SK-N-SH (cell line): ENCODE measurements at places on chromosomes 13 and 19.

DNA sequence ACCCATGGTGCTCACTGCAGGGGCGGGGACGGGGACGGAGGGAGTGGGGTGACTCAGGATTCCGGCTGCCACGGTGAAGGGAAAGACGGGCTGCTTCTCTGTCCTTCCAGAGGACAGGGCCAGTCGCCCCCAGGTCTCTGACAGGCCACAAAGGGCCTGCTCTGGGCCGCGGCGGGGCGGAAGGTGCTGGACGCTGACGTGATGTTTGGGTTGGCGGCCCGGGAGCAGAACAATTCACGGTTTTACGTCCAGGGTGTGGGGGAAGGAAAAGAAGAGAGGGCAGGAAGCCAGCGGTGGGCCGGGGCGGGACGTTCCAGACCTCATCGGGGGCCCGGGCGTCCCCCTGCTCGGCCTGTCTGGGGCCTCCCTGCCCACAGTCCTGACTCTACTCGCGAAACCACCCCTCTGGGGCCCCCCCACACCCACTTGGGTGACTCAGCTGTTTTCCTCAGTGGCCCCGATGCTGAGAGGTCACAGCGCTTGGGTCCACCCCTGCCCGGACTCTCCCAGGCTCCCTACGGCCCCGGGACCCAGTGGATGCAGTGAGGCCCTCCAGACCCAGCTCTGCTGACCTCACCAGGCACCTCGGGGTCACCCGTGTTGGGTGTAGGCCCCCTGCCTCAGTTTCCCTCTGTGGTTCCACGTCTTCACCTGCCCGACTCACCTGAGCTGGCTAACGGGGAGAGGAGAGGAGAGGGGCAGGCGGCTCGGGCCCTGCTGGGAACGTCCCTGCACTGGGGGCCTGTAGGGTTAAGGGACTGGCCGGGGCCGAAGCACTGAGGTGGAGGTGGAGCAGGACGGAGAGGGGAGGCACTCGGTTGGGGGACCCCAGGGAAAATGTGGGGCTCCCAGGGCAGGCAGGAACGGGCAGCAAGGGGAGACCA is 29.2 kb downstream of the PIP5K1C start:
- H3K4me3 ChIP-seq: no peak overlapping the region
- no peak overlapping the region for H3K27ac ChIP-seq
- H3K4me1 ChIP-seq: no peaks in the 10 kb centered on the region; the same call in 1 of the 2 replicates
- H3K36me3 ChIP-seq: no peaks in the 10 kb centered on the region; the same call in 1 of the 2 replicates

DNA sequence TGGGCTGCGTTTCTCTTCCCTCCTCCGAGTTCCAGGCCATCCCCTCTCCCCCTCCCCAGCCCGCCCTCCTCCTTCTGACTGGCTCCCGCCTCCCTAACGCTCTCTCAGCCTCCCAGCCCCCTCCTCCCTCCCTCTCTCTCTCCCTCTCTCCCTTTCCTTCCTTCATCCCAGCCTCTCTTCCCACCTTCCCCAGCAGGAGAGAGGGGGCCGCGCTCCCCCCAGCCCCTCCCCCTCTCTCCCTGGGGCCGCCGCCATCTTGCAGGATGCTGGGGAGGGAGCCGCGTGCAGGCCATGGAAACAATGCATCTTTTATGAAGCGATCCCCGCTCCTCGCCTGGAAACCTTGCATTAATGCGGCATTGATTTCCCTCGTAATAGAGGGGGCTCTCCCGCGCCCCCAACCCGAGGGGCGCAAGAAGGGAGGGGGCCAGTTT is 42.6 kb upstream of the ADGRL1 start:
- 0 out of 2 replicates have a peak, but pooled peaks cover 4% of the 10 kb centered on the region for H3K4me1 ChIP-seq
- DNase-seq: peak; percentile 85
- H3K27me3 ChIP-seq: no peaks in the 10 kb centered on the region
- peak overlapping the region; percentile 84 for H3K27ac ChIP-seq

GRCh38 chr19:18401580-18402112 is 4.2 kb upstream of the LRRC25 start:
- no peak for DNase-seq
- no peaks in the 10 kb centered on the region for H3K27me3 ChIP-seq
- H3K27ac ChIP-seq: no peak overlapping the region
- H3K4me1 ChIP-seq: no peaks in the 10 kb centered on the region
- no peaks in the 10 kb centered on the region for H3K36me3 ChIP-seq

DNA sequence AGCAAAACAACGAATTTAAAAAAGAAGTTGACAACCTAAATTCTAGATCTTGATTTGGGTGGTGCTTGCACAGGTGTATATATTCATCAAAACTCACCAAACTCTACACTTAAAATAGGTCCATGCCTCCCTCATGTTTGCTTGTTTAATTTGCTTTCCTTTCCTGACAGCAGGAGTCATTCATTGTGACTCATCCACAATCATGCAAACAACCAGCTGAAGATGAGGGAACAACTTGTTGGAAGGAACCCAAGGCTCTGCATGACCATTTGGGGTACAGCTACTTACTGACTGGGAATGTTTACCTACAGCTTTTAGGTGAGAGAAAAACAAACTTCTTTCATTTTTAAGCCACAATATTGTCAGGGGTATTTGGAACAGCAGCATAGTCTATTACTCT is 96.6 kb downstream of the RXFP2 start:
- no peaks in the 10 kb centered on the region for H3K27me3 ChIP-seq
- H3K4me1 ChIP-seq: no peaks in the 10 kb centered on the region
- no peak overlapping the region for H3K4me3 ChIP-seq
- H3K36me3 ChIP-seq: no peaks in the 10 kb centered on the region
- no peak for DNase-seq
- H3K27ac ChIP-seq: no peak overlapping the region

- no peaks in the 10 kb centered on the region for H3K27me3 ChIP-seq
- no peak overlapping the region for H3K4me3 ChIP-seq
- peaks cover 14% of the 10 kb centered on the region for H3K36me3 ChIP-seq
- H3K4me1 ChIP-seq: no peaks in the 10 kb centered on the region
Observed at GRCh38 chr13:26614721-26615120, 57.2 kb downstream of the WASF3 start.

DNA sequence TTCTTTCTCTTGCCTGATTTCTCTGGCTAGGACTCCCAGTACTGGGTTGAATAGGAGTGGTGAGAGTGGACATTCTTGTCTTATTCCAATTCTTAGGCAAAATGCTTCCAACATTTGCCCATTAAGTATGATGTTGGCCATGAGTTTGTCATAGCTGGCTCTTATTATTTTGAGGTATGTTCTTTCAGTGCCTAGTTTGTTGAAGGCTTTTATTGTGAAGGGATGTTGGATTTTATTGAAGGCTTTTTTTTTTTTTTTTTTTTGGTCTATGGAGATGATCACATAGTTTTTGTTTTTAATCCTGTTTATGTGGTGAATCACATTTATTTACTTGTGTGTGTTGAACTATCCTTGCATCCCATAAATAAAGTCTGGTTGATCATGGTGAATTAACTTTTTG is 19.8 kb downstream of the NHLRC3 start:
- H3K27me3 ChIP-seq: no peaks in the 10 kb centered on the region
- no peaks in the 10 kb centered on the region for H3K4me1 ChIP-seq
- DNase-seq: no peak
- no peaks in the 10 kb centered on the region for H3K36me3 ChIP-seq
- H3K4me3 ChIP-seq: no peak overlapping the region

DNA sequence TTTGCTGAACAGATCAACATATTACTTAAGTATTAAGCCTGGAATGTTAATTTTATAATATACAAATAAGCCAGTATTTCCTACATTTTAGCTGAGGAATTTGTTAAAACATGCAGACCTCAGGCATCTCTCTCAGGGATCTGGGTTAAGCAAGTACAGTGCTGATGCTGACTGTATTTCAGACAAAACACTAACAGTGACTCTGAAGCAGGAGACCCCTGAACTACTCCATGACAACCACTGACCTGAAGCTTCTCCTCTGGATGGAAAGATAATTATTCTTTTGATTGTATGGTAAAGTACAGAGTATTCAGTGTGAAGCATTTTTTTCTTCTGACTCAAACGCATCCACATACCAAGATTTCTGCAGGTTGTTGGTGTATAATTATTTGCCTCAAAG is 680.8 kb downstream of the LIG4 start:
- H3K4me1 ChIP-seq: no peaks in the 10 kb centered on the region; the same call in 1 of the 2 replicates
- H3K27ac ChIP-seq: no peak overlapping the region
- no peak overlapping the region for H3K4me3 ChIP-seq
- H3K36me3 ChIP-seq: no peaks in the 10 kb centered on the region
- no peak for DNase-seq

DNA sequence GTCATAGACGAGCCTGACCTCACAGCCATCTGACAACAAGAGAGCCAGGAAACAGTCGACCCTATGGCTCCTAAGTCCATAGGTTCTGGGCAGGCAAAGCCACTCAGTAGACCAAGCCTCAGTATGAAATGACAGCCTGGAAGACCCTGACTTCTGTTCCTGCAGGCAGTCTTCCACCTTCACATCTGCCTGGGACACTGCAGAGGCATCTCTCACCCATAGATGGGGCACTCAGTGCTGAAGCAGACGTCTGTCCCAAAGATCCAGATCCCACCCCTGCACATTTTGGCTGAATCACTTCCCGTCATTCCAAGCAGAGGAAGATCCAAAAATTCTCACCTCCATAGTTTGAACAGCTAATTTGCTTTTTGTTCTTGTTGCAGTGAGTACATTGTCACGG is 139.3 kb upstream of the ZNF507 start:
- DNase-seq: no peak
- H3K27me3 ChIP-seq: no peaks in the 10 kb centered on the region
- H3K36me3 ChIP-seq: no peaks in the 10 kb centered on the region
- H3K27ac ChIP-seq: no peak overlapping the region
- H3K4me3 ChIP-seq: no peak overlapping the region

GRCh38 chr13:76921516-76921915 is 26.8 kb upstream of the ACOD1 start:
- no peaks in the 10 kb centered on the region; the same call in 1 of the 2 replicates for H3K4me1 ChIP-seq
- no peak overlapping the region for H3K27ac ChIP-seq
- no peak for DNase-seq
- no peaks in the 10 kb centered on the region for H3K27me3 ChIP-seq

GRCh38 chr13:83613524-83613923 is 268.8 kb downstream of the SLITRK1 start:
- H3K4me3 ChIP-seq: no peak overlapping the region
- H3K4me1 ChIP-seq: no peaks in the 10 kb centered on the region; the same call in 1 of the 2 replicates
- H3K36me3 ChIP-seq: no peaks in the 10 kb centered on the region
- H3K27me3 ChIP-seq: no peaks in the 10 kb centered on the region

DNA sequence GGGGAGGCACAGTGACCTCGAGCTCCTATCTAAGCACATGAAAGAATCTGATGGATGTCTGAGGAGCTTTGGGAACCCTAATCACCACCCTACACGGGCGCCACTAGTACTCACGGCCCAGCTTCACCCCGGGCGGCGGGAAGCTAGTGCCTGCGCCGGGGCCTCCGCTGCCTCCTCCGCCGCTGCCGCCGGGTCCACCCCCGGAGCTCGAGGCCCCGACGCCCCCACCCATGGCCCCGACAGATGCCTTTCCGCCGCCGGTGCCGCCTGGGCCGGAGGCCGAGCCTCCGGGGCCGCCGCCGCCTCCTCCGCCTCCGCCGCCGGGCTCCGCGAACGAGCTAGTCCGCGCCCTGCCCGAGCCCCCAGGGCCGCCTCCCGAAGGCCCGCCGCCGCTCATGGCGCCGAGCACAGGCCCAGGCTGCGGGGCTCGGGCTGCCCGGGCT is 312 bp downstream of the GSK3A start:
- DNase-seq: peak; percentile 59
- no peaks in the 10 kb centered on the region for H3K27me3 ChIP-seq
- peak overlapping the region; percentile 51; the same call in 1 of the 2 replicates for H3K27ac ChIP-seq
- H3K36me3 ChIP-seq: peaks cover 22% of the 10 kb centered on the region

- peaks cover 8% of the 10 kb centered on the region for H3K36me3 ChIP-seq
- no peak overlapping the region for H3K4me3 ChIP-seq
- H3K4me1 ChIP-seq: no peaks in the 10 kb centered on the region
- no peak for DNase-seq
- H3K27me3 ChIP-seq: no peaks in the 10 kb centered on the region
Observed at GRCh38 chr19:19514215-19514657, 1.1 kb downstream of the TSSK6 start.

GRCh38 chr13:98504371-98504963 is 72.4 kb downstream of the STK24 start:
- DNase-seq: no peak
- H3K36me3 ChIP-seq: no peaks in the 10 kb centered on the region
- H3K27me3 ChIP-seq: no peaks in the 10 kb centered on the region
- no peak overlapping the region for H3K27ac ChIP-seq
- H3K4me1 ChIP-seq: peaks cover 24% of the 10 kb centered on the region; the same call in 1 of the 2 replicates

DNA sequence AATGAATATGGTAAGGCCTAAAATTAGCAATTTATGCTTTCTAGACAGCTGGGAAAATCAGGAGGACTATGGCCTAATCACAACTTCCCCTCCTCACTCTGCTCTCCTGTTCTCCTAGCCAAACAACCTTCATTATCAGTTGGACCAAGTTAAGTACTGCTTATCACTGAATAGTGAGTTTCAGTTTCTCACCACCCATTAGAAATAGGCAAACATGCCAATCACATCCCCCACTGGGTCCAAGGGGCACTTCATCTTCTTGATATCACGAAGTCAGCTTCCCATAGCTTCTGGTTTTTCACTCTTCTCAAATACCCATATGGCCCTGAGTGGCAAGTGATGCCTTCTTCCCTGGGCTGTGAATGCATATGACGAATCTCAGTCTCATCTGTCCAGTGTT is 689.6 kb downstream of the SLITRK5 start:
- DNase-seq: no peak
- no peaks in the 10 kb centered on the region for H3K4me1 ChIP-seq
- no peaks in the 10 kb centered on the region for H3K27me3 ChIP-seq
- H3K36me3 ChIP-seq: no peaks in the 10 kb centered on the region
- H3K27ac ChIP-seq: no peak overlapping the region

DNA sequence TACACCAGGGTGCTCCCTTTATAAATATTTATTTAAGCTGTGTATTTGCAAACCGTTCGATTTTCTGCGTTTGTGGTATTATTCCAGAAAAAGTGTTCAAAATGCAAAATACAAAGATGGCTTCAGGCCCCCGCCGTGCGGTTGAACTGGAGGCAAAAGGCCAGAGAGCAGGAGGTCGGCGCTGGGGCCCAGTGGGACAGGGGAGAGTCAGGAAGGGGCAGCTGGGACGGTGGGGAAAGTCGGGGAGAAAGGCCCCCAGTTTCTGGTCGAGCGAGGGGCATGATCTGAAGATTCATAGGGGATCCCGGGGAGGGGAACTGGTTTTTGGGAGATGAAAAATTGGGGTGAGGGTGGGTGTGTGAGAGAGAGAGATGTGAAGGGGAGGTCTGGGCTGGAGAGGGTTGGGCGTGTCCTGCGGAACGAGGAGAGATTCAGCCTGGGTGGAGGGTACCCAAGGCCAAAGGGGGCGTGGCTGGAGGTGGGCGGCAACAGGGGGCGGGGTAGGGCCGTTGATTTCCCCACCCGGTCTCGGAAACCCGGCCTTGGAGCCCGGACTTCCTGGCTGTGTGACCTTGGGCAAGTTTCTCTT is 678 bp downstream of the ISOC2 start:
- H3K4me1 ChIP-seq: peaks cover 9% of the 10 kb centered on the region; the same call in 1 of the 2 replicates
- H3K27me3 ChIP-seq: no peaks in the 10 kb centered on the region
- H3K4me3 ChIP-seq: peak overlapping the region; percentile 76
- DNase-seq: peak; percentile 92
- H3K36me3 ChIP-seq: no peaks in the 10 kb centered on the region
- H3K27ac ChIP-seq: peak overlapping the region; percentile 91

DNA sequence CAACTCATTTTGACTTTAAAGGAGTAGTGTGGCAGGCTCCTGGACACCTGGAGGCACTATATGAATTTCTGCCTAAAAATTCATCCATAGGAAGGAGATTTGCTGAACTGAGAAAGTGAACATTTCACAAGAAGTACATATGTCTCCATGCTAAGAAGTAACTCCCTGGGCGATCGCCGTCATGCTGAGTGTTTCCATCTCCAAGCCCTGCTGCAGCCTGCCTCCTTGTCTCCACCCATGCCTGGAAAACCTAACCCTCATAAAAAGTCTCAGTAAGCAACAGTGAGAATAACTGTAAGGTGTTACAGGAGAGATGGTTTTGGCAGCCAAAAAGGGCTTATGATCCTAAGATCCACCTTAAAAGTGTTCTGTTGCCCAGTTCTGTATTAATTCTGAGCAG is 251.3 kb downstream of the SHISA2 start:
- no peaks in the 10 kb centered on the region for H3K4me1 ChIP-seq
- no peaks in the 10 kb centered on the region for H3K36me3 ChIP-seq
- no peak overlapping the region for H3K4me3 ChIP-seq
- H3K27ac ChIP-seq: no peak overlapping the region
